Aortic smooth muscle cell (primary cell): ENCODE measurements at places on chromosomes 3 and 15. TPM values are rescaled to one million over a fixed set of nuclear protein-coding genes. Genes with fewer than 3 reads are reported as not detected.

PAQR9 gene
- 0.25 and 0.40 TPM in 2 replicates for total RNA-seq

SMAD3 gene
- total RNA-seq = 59.9 and 63.5 TPM in 2 replicates

TMEM212 gene
- not detected in 2 replicates for total RNA-seq

SH3GL3 gene
- total RNA-seq = not detected in 2 replicates

TGM4 gene
- total RNA-seq = 0.13 TPM in 1 of 2 replicates, not detected in the other
